H4 (cell line): ENCODE measurements at places on chromosomes 7 and 10. TPM values are rescaled to one million over a fixed set of nuclear protein-coding genes. Genes with fewer than 3 reads are reported as not detected.

Gene SLC12A9
- total RNA-seq: 4.9 and 5.6 TPM in 2 replicates

Gene TMEM229A
- total RNA-seq: not detected in 2 replicates

Gene TDRD1
- total RNA-seq: not detected in 2 replicates

GRCh38 chr7:111029574-111030251 is 61.2 kb upstream of the LRRN3 start:
- DNase-seq: no peak

DNA sequence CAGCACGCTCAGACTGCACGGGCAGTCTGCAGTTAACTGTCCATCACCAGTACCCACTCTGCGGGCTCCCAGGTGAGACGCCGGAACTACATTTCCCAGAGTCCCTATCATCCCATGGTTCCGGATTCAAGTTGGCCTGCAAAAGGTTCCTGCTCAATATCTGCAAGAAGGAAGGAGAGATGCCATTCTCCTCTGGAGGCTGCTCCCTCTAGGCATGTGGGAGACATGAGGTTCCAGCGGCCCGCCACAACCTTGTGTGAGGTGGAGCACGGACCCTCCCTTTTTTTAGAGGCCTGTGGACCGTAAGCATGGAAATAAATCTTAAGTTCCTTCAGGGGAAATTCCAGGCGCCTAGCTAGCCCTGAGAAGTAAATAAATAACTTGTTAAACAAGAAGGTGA is 29.7 kb downstream of the NUP42 start:
- DNase-seq: no peak

GRCh38 chr7:76409537-76409936 is at the start of gene SSC4D:
Gene SSC4D, minus strand, starts transcription at chr7:76409697. Its CDS starts 5,258 bp downstream, at chr7:76404439.
- no peak for DNase-seq

- no peak for DNase-seq
Measured at GRCh38 chr10:98417973-98418664, 3.1 kb upstream of the PYROXD2 start.

GRCh38 chr10:21002091-21002878 is 105.2 kb upstream of the NEBL start:
- no peak for DNase-seq

GRCh38 chr7:82156893-82157292 is 286.7 kb downstream of the CACNA2D1 start:
- DNase-seq: no peak

- no peak for DNase-seq
Measured at GRCh38 chr7:158926348-158926747, 70.0 kb downstream of the DYNC2I1 start.
